Fibroblast of villous mesenchyme (primary cell): ENCODE measurements at places on chromosomes 11 and 22.
A peak's percentile ranks its signal among the peaks of the same experiment; 100 is the strongest.

DNA sequence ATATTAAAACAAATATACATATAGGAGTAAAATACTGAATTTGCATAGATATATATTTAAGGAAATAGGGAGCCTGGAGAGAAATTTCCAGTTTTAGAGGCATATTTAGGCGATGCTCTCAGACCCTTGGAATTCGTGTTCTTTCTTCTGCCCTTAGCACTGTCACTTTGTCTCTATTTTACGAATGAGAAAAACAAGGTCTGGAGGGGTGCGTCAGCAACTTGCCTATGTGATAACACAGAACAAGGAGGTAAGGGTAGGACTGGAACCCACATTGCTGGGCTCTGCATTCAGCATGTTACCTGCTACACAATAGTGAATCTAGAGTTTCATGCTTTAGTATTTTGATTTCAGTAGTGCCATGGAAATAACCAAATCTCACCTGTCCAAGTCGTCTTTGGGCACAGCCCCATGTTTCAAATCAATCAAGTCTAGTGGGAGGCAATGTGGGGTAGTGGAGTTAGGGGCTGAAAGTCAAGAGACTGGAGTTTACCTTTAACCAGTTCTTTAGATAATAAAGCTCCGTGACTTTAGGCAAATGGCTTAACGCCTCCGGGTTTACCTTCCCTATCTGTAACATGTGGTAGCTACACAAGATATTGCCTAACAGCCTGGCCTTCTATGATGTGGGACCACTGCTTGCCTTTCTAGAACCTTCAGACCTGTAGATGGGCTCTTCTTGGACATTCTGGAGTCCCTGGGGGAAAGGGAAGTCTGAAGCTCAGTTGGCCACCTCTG, 44.8 kb upstream of the AMPD3 start:
- DNase-seq: no peak

GRCh38 chr22:41831828-41832552, 915 bp upstream of the SREBF2 start:
- no peak for DNase-seq

- no peak for DNase-seq
Observed at GRCh38 chr11:4161305-4161704, 66.7 kb downstream of the RRM1 start.

GRCh38 chr11:123179586-123179985, 15.5 kb downstream of the CLMP start:
- no peak for DNase-seq

GRCh38 chr11:48107188-48107704, 109.4 kb upstream of the OR4B1 start:
- no peak for DNase-seq

GRCh38 chr11:65378208-65378927, 4.1 kb downstream of the SLC25A45 start:
- DNase-seq: no peak

- no peak for DNase-seq
Observed at GRCh38 chr11:17498058-17498457, 21.4 kb upstream of the ABCC8 start.

GRCh38 chr11:10930972-10931760, 73.3 kb upstream of the ZBED5 start:
- peak; percentile 84 for DNase-seq

GRCh38 chr11:100709233-100709957, 22.3 kb downstream of the ARHGAP42 start:
- no peak for DNase-seq
